ENCODE measurements at places on chromosomes 4 and X. TPM values are rescaled to one million over a fixed set of nuclear protein-coding genes. Genes with fewer than 3 reads are reported as not detected.

Gene CTAG1B
- not detected for total RNA-seq

GRCh38 chr4:145614233-145614610 lies 5.0 kb upstream of the MMAA start:
- no peak for DNase-seq

Gene FAM184B
- total RNA-seq, result not detected

Gene CD40LG
- not detected for total RNA-seq

Gene FANCB
- total RNA-seq, result 8.3 TPM

Gene ASMT
- not detected for total RNA-seq

GRCh38 chrX:115895678-115896329 lies 274.7 kb upstream of the AGTR2 start:
- DNase-seq, result no peak

DNA sequence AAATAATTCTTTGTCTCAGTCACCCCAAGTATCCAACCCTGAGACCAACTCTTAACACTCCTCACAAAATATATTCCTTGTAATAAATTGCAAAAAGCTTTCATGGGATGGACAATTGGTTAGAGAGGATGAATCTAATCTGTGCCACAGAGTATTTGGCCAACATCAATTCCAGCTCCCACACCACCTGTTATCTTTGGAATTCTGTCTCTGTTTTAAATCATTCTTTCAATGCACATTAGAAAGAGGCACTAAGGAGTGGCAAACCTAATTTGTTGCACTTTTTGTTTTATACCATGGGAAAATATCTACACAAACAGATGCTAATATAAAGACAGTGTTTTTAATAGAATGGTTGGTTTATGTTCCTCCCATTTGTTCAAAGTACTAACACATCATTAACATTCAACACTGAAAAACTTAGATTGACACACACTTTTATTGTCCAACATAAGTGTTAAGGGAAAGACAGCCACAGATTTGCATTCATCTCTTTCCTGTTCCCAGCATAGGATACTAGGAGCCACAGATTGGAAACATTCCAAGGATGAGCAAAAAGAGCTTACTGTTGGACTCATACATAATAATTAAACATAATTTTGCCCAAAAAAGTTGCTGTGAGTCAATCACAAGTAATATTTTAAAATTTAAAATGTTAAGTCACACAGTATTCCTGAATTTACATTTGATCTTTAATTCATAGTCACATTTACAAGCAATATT lies 116.4 kb downstream of the PPA2 start:
- no peak for DNase-seq

Gene MAGEA12
- total RNA-seq, result 5.5 TPM

Gene UGT2B7
- 0.35 TPM for total RNA-seq

GRCh38 chrX:13357925-13358324 lies 38.1 kb upstream of the ATXN3L start:
- DNase-seq, result no peak

GRCh38 chrX:46959985-46960700 lies 47.9 kb downstream of the JADE3 start:
- DNase-seq, result no peak

- peak; percentile 83 for DNase-seq
Measured at GRCh38 chr4:155582971-155583437, 83.6 kb upstream of the GUCY1A1 start.

GRCh38 chr4:79657379-79657778 lies 249.4 kb upstream of the GK2 start:
- DNase-seq, result no peak

DNA sequence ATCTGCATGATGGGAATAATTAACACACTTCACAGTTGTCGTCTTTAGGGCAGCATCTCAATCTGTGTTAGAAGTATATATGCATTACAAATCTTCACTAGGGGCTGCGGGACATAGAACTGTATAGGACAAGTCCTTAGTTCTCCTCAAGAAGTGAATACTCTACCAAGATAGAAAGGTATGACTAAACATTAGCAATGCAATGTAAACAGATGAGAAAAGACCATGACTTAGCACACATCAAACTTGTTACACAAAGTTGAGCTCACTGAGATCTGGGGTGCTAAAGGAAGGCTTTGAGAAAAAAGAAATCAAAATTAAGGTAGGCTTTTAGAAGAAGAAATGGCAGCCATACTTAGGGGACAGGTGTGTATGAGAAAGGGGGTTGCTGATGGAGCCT lies 182.1 kb upstream of the MAP3K15 start:
- DNase-seq, result no peak

DNA sequence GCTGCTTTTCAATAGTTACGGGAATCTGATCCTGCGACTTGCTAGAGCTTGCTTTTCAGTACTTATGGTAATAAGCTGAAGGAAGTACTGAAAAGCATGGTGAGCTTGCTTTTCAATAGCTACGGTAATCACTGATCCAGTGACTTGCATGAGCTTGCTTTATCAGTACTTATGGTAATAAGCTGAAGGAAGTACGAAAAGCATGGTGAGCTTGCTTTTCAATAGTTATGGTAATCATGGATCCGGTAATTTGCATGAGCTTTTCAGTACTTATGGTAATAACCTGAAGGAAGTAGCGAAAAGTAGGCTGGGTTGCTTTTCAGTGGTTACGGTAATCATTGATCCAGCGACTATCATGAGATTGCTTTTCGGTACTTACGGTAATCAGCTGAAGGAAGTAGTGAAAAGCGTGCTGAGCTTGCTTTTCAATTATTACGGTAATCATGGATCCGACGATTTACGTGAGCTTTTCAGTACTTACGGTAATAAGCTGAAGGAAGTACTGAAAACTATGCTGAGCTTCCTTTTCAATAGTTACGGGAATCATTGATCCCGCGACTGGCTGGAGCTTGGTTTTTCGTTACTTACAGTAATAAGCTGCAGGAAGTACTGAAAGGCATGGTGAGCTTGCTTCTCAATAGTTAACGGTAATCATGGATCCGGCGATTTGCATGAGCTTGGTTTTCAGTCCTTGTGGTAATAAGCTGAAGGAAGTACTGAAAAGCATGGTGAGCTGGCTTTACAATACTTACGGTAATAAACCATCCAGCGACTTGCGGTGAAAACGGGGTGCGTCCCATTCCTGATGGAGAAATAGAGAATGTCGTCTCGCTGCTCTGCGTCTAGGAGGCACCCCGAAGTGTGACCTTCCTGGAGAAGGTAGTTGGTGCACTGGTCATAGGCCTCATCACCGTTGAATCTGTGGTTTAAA lies 6.5 kb downstream of the CRLF2 start:
- DNase-seq, result peak; percentile 97

- DNase-seq, result no peak
Measured at GRCh38 chrX:133550665-133551485, 135.6 kb upstream of the GPC4 start.

GRCh38 chr4:37802068-37802666 lies 24.3 kb upstream of the PGM2 start:
- peak; percentile 92 for DNase-seq

DNA sequence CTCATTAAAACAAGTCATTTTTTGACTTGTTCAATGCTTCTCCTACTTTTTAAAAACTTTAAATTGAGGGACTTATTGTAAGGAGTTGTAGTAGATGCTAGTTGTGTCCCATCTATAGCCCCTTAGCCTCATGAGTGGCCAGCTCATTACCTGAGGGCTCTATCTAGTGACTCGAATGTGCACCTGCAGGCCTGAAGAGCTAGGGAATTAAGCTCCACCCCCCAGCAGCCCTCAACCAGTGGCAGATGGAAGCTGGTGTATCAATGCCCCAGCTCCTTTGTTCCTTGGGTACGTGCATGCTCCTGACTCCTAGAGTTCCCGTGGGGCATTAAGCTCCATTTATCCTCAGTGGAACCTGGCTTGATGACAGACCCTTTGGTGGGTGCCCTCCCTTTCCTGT lies 146.7 kb upstream of the FAM9B start:
- DNase-seq, result no peak

GRCh38 chrX:139831675-139832456 lies 101.0 kb downstream of the ATP11C start:
- DNase-seq, result peak; percentile 69

- DNase-seq, result no peak
Measured at GRCh38 chr4:112146502-112146813, 1.2 kb downstream of the FAM241A start.

DNA sequence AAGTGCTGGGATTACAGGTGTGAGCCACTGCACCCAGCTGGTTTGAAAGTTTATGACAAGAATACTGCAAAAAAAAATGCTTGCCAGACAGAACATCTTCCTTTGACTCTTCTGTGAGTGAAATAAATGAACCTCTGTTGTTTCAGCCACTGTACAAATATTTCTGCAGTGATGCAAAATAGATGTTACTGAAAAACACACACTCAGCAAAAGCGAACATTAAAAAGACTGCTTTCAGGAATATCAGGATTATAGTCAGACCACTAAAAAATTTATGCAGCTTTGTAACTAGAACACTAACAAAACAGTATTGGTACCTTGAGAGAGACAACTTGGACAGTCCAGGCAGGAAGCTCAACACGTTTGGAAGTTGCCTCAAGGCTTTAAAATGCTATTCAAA lies 16.9 kb upstream of the SEPSECS start:
- no peak for DNase-seq

- DNase-seq, result no peak
Measured at GRCh38 chrX:40081679-40082068, 16.1 kb downstream of the BCOR start.

GRCh38 chr4:72564184-72564583 lies 4.8 kb downstream of the ADAMTS3 start:
- no peak for DNase-seq

- DNase-seq, result no peak
Measured at GRCh38 chrX:68703369-68703768, 55.9 kb downstream of the STARD8 start.

- DNase-seq, result no peak
Measured at GRCh38 chr4:128831531-128832242, 22.2 kb downstream of the JADE1 start.

- DNase-seq, result no peak
Measured at GRCh38 chr4:181807771-181808170, 435.4 kb upstream of the TENM3 start.

DNA sequence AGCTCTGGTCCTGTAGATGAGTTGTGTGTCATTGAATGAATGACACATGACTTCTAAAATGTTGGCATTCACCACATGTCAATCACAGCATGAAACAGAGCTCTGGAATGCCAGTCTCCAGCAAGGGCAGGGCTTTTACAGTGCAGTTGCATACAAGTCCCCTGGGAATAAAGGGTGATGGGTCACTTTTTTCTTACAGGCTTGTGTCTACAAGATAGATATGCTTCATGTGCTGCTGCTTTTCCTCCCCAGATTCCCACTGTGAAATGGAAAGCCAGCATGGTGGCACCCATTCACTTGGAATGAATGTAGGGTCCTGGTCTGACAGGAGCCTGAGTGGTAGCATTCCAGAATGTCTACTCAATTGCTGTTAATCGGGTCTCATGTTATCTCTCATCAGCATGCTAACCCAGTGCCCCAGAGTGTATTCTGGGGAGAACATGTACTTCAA lies 159.1 kb upstream of the KIT start:
- peak; percentile 42 for DNase-seq

GRCh38 chr4:179398414-179398813 lies 1956.2 kb upstream of the AGA start:
- no peak for DNase-seq

Data from H4 (cell line).